CD8-positive, alpha-beta T cell (primary cell): ENCODE measurements at places on chromosomes 1 and 21. TPM values are rescaled to one million over a fixed set of nuclear protein-coding genes. Genes with fewer than 3 reads are reported as not detected.

- no peak for DNase-seq
Observed at GRCh38 chr1:191760016-191760415, 398.2 kb upstream of the RGS18 start.

Gene UTS2
- total RNA-seq: 0.31 TPM

GRCh38 chr1:225655509-225656258 lies 2.8 kb upstream of the ENAH start:
- no peak for DNase-seq

Gene SLC44A5
- total RNA-seq: 0.17 TPM

- no peak for DNase-seq
Observed at GRCh38 chr1:41704196-41704595, 214.5 kb downstream of the HIVEP3 start.

Gene BOLA1
- 4.0 TPM for total RNA-seq

Gene CFHR5
- total RNA-seq: not detected

GRCh38 chr1:155882235-155882634 lies 22.9 kb downstream of the SYT11 start:
- DNase-seq: no peak

GRCh38 chr1:36304970-36305914 lies 926 bp upstream of the SH3D21 start:
- no peak for DNase-seq

Gene TRIM17
- 1.4 TPM for total RNA-seq
